ENCODE measurements at places on chromosomes 3 and 15. TPM values are rescaled to one million over a fixed set of nuclear protein-coding genes. Genes with fewer than 3 reads are reported as not detected.

DNA sequence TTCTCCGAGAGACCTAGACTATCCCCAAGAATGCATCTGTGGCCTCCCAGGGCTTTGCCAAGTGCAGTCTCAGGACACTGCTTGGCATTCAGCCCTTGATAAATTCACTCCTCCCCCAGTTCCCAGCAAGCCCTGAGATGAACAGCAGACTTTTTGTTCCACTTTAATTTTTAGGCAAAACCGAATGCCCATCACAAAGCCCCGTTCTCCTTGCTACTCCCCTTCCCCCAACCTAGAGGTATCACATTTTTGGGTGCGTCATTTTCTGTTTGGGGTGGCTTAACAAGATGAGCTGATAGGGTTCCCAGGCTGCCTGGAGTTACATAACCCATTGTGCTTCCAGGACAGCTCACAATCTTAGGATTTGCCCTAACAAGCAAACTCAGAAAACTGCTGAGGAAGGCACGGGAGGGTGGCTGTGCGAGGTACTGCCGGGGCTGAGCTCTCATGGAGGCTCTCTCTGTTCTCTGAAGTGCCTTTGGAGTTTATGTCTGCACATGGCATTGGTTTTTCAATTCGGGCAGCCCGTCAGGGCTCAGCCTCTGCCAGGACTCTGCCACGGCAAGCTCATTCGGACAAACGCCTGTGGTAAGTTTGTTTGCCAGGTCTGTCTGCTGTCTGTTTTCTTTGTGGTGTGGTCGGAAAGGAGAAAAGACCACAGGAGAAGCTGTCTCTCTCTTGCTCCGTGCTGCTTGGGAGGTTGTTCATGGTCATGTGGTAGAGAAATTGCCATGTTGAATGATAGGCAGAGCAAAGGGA, at the start of gene TRAK1:
TSS of gene TRAK1 (plus strand) at position 385 of the 759 bp plus-strand sequence. CDS start at position 498, 113 bp downstream.
- DNase-seq, result no peak

- no peak for DNase-seq
These were observed 13.8 kb downstream of the RAB5A start for GRCh38 chr3:19960696-19961095.

- peak; percentile 38 for DNase-seq
These were observed 29.5 kb downstream of the HES1 start for GRCh38 chr3:194165271-194166018.

The STAB1 gene
- polyA plus RNA-seq, result 0.59 TPM

- no peak for DNase-seq
These were observed 44.1 kb downstream of the ARHGAP11B start for GRCh38 chr15:30670056-30670455.

GRCh38 chr3:183532620-183533411, 22.7 kb downstream of the KLHL6 start:
- no peak for DNase-seq

DNA sequence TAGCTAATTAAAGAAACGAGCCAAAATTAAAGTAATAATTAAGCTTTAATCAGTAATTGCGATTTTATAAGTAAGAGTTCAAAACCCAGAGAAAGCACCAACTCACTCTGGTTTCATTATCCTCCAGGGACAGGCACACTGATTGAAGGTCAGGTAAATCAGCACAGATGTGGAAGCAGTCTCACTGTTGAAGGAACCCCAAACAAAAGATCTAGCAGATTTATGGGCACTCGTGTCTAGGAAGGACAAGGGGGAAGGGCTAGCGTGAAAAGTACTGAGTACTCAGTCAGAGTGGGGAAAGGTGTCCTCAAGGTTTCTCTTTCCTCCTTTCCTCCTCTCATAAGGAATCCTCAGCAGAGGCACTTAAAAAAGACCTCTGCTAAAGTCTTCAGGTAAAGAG, 320.1 kb downstream of the PYDC2 start:
- no peak for DNase-seq

- DNase-seq, result peak; percentile 28
These were observed 1038.5 kb upstream of the NR2F2 start for GRCh38 chr15:95291898-95292472.

GRCh38 chr15:63599401-63600000, 2.3 kb downstream of the FBXL22 start:
- peak; percentile 34 for DNase-seq

The PTH1R gene
- not detected for polyA plus RNA-seq

DNA sequence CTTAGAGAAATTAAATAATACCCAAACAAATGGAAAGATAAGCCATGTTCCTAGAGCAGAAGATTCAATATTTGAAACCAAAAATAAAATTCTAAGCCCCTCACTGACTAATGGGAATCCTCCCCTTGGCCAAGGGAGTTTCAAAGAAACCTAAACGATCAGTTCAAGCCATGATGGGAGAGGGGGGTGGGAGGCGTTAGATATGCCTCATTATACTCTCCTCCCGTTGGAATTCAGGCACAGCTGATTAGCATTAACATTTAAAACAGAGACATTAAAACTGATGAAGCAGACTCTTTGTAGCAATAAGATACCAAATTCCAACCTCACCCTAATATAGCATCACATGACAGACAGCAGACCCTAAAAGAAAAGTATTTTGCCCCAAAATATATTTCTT, 32.9 kb downstream of the OCA2 start:
- no peak for DNase-seq

The EOMES gene
- polyA plus RNA-seq, result 0.10 TPM

The MESP2 gene
- not detected for polyA plus RNA-seq

DNA sequence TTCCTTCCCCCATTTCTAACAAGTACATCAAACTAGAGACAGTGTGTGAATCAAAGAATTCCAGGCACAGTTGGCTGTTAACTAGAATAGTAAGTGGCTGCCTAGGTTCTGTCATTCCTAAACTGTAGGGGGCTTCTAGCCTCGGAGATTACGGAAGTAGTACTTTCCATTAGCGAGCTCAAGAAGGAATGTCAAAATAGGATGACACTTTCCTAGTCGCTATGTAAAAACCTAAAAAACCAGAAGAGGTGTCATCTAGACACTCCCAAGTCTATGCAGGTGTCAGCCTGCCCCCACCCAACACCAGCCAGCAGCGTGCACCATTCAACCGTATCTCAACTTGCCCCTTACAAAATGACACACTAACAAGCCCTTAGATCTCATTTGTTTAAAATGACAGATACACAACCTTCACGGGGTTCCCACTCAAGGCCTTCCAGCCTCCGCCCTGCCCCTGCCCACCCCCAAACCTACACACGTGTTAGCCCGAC, 874 bp downstream of the INO80 start:
- DNase-seq, result peak; percentile 58

DNA sequence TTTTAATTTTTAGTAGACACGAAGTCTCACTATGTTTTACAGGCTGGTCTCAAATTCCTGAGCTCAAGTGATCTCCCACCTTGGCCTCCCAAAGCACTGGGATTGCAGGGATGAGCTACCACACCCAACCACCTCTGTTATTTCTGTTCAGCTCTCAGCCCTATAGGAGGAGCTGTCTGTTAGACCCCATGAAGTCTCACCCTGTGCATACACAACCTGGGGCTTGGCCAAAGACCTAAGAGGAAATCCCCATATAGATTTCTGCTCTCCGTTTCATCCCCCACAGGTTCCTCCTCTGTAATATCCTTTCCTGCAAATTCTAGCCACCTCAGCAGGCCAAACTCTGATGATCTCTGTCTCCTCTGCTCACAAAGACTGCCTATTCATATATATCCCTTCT, 56.6 kb upstream of the CTDSPL2 start:
- DNase-seq, result no peak

The SGO1 gene
- polyA plus RNA-seq, result 2.1 TPM

The ALDH1A3 gene
- polyA plus RNA-seq, result 0.03 TPM

All from HepG2 (cell line).